HuH-7 (cell line): ENCODE measurements at places on chromosomes 2 and 18.

GRCh38 chr18:11251891-11252270 lies 102.5 kb upstream of the PIEZO2 start:
- no peak for DNase-seq

DNA sequence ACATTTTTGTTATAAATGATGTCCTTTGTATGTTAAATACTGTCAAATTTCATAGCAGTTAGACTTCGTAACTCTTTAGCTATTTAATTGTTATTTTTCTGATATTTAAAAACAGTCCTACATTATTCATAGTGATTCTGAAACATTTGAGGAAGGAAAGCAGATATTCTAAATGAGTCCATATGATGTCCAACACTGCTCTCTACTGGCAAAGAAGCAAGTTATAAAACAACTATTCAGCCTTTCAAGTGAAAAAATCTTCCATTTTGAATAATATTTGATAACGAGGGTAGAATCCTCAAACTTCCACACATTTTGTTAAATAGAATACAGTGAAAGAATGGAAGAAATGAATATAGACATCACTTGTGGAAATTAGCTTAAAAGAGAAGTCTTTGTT lies 220.8 kb downstream of the GULP1 start:
- no peak for DNase-seq

DNA sequence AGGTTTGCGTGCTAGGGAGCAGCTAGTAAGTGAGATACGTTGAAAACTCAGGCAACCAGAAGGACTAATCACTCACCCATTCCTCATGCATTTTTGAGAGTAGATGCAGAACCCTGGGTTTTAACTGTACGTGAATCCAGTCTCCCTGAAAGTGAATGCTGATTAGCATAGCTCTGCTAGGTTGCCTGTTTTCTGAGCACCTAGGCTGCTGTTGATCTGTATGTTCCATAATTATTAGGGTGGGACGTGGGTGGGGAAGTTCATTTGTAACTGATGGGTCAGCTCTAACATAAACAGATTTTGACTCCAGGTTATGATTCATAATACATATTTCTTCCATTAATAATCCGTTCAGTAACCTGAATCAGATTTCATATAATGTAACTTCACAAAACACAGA lies 379.0 kb upstream of the FANCL start:
- no peak for DNase-seq

DNA sequence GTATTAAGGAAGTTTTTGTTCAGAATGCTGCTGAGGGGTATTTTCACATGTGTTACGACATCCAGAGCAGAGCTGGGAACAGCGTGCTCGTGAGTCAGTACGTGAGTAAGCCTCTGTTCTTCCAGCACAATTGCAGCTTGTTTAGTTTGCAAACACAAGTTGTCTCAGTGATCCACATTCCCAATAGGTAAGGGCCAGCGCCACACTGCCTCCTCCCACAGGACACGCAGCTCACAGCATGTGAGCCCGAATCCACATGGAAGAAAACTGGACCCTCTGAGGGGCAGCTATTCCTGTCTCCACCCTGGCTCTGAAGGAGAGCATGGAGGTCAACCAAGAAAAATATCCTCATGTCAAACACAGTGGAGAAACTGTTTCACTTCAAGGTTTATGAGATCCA lies 173.9 kb upstream of the PID1 start:
- peak; percentile 34 for DNase-seq

DNA sequence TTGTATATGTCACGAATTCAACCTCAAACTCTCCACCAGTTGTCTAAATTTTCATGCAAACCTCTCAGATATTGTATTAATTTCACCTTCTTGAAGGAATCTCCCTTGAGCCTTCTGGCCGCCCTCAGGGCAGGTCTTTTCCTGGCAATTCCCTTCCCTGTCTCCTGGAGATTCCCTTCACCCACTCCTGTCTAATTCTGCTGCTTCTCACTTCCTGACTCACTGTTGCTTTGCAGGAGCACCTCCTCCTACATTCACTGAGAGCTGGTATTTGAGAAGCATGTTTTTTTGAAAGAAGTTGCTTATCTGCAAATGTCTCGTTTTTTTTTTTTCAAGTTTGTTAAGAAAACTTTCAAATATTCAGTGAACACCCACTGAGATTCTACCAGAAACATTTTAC lies 79.9 kb upstream of the OTOS start:
- DNase-seq: no peak

DNA sequence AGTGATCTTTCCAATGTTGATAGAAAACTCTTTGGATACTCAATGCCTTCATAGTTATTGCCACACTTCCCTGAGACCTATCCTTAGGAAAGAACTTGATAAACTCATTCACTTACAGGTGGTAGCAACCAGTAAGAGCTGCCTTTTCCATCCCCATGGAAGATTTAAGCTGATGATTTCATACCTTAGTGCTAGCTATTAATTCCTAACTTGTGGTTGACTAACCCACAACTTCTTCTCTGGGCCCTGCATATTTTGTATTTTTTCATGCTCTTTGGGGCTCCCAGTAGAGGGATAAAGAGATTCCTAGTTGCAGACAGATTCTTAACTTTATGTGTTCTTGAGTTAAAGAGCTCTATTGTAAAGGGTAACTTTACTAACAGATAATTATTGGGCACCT lies 25.2 kb upstream of the SIX3 start:
- DNase-seq: no peak

- DNase-seq: no peak
Measured at GRCh38 chr18:48050176-48050575, 119.7 kb upstream of the SMAD2 start.

DNA sequence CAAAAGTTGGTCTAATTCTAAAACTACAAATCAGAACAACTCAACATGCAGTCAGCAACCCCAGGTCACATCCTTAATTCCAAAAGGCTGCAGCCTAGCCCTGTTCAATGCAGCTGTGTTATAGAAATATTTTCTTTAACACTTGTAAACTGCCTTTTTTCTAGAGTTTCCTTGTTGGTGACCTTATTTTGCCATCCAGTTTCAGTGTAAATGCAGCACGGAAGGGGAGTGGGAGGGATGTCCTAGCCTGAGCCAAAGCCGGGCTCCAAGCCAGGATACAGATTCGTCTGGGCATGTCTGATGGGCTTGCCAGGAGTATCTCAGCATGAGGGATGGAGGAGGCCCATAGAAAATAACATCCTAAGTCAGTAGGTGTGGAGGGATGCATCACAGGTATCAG lies 17.7 kb upstream of the SP3 start:
- no peak for DNase-seq

GRCh38 chr2:122955776-122956175 lies 1069.3 kb upstream of the CNTNAP5 start:
- DNase-seq: no peak

DNA sequence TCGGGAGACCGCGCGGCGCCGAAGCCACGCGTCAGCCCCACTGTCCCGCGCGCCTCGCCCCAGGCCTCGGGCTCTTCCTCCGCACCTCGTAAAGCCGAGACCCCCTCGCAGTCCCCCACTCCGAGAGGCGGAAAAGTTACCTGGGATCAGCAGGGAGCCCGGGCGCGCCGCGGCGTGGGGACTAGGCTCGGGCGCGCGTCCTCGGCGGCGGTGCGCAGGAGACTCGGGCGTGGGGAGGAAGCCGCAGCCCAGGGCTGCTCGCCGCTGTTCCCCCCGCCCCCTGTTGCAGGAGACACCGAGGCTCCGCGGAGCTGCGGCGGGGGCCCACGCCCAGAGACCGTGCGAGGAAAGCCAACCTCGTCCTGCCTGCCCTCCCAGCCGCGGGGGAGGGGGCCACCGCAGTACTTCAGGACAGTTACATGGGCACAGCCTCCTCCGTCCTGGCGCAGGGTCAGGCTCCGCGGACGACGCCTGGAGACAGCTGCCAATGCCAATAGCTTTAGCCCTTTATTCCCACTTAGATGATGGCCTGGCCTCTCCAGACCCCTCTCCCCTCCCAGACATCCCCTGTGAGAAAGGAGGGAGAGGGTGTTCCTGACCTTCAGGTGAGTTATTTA lies at the start of gene EPB41L3:
EPB41L3 (minus strand) TSS at position 225 of the 617 bp plus-strand sequence. CDS start 54,814 bp downstream, outside the sequence.
- no peak for DNase-seq

DNA sequence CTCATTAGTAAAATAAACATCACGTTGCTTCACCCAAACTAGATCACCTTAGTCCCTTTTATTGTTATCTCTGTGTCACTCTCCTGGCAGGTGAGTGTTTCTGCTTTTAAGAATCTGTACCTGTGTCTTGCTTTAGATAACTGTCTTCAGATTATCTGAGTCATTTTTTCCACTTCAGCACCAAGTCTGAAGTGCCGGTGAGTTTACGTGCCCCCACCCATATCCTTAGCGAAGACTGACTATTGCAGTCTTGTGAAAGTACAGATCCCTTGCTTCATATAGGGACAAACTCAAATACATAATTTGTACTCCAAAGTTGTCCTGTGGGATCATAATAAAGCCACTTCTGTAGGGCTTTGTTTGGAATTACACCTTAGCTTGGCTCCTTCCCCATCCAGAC lies 41.1 kb downstream of the SCN2A start:
- no peak for DNase-seq

GRCh38 chr2:200383380-200384110 lies 77.1 kb downstream of the SPATS2L start:
- no peak for DNase-seq

DNA sequence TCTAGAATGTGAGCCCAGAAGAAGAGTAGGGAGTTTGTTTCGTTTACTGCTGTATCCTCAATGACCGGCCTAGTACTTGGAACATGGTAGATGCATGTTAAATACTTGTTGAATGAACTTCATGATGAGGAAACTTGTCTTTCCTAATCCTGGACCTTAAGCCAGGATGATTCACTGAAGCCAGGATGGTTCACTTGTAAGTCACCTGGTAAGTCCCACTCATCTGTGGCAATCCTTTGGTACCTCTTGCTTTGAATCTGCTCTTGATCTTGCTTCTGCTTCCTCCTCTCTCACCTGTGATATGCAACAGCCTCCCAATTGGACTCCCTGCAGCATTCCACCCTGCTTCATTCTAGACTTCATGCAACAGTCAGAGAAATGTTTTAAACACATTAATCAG lies 43.6 kb downstream of the QPCT start:
- no peak for DNase-seq

DNA sequence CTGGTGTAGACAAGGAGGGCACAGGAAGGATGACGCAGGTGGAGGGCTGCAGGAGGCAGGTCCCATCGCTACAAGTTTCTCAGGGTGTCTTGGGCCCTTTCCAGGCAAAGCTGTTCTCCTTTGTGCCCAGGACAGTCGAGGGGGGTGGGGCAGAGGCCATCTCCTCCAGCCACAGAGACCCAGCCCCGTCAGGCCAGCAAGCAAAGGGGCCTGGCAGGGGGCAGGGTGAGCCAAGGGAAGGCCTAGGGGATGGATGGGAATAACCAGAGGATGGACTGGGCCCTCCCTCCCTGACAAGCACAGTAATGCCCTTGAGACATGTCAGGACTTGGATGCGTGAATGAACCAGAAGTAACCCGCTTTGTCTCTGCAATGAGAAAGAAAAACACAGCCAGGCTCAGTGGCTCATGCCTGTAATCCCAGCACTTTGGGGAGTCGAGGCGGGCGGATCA lies 6.3 kb downstream of the TCF23 start:
- DNase-seq: no peak

DNA sequence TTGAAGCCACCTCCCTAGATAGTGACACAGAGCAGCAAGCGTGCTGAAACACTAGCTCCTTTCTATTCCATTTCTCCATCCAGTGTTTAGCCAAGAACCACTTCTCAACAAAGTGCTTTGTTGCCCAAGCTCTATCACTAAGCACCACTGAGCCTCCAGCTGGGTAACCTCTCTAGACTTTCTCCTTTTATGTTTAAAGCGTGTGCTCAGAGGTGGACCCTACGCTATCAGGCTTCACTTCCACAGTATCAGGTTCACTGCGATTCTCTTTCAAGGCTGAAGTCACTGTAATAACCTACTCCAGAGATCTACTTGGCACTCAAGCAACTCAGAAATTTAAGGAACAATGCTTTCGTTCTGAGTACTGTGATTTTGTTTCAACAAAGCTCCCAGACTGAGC lies 197.9 kb downstream of the LNPK start:
- peak; percentile 15 for DNase-seq

GRCh38 chr2:58204195-58204959 lies 36.7 kb downstream of the FANCL start:
- DNase-seq: no peak

GRCh38 chr2:54803783-54804751 lies 80.6 kb downstream of the EML6 start:
- DNase-seq: no peak

DNA sequence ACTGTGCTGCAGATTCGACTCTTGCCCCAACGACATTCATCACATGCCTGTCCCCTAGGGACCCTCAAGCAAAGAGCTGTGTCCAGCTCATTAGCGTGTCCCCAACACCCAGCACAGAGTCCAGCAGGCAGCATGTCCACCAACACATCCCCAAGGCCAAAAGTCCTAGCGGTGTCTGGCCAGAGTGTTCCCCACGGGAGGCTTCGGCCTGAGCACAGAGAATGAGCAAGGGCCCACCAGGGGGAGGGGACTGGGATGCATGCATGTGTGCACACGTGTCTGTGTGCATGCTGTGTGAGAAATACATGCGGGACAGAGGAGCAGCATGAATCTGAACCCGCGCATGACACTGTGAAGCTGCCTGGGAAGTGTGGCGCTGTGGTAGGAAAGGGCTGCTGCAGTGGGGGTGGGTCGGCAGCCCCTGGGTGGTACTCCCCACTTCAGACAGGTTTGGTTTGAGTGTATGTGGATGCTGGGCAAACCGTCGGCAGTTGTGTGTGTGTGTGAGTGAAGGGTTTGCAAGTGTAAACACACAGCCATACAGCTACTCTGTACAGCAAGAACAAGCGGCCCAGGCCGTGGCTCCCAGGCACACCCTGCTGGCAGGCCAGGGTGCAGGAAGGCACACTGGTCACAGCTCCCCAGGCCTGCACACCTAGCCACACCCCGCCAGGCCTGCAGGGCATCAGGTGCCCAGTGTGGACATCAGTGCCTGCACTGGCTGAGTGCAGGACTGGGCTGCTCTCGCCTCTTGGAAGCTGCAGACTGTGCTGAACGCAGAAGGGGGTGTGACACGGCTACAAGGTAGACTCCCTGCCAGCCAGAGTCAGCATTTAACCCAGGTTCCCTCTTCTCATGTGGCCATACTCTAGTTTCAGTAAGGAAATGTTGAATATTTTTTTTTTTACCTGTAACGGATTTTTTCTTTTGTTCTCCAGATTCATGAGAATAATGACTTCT lies 19.5 kb upstream of the HES6 start:
- DNase-seq: no peak

DNA sequence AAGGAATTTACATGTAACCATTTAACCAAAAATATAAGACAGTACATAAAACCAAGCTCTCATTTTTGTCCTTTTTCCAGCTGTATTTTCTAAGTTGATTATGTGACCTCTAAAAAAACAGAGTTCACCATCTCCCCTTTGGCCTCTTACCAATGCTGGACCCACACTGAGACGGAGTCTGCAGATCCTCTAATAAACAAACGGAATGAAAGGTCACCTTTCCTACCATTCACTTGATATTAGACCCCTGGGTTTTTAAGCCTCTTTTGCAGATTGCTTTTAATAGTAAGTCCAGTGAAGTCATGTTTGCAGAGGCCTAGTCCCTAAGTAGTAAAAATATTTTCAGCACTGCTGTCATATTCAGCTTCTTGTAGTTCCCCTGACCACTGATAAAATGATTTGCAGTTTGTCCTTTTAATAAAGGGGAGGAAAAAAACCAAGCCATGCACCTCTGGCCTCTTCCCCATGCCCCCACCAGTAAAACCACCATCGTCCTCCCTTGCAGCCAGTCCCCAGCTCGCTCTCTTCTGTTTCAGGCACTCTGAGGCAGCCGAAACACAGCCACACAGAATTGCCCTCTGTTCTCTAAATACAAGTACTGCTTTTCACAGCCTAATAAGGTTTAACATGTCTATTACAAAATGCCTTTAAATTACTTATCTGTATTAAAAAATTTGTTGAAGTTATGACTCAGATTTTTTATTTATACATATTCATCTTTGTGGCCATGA lies 427.5 kb downstream of the PARD3B start:
- DNase-seq: no peak

GRCh38 chr2:20915271-20915670 lies 92.4 kb upstream of the LDAH start:
- no peak for DNase-seq
